ENCODE measurements at places on chromosomes 2 and 18. TPM values are rescaled to one million over a fixed set of nuclear protein-coding genes. Genes with fewer than 3 reads are reported as not detected.

Gene SPHKAP
- total RNA-seq: 0.17 TPM

Gene CGREF1
- 2.5 TPM for total RNA-seq

Gene RAB3GAP1
- total RNA-seq: 43.8 TPM

Gene MAP3K19
- total RNA-seq: not detected

Gene FAHD2B
- 19.5 TPM for total RNA-seq

Gene CAPN14
- 0.58 TPM for total RNA-seq

Gene CDH2
- 196 TPM for total RNA-seq

Gene EFEMP1
- 35.8 TPM for total RNA-seq

Gene GPD2
- 19.1 TPM for total RNA-seq

Gene PARD6G
- 9.4 TPM for total RNA-seq

Gene MYO1B
- 62.8 TPM for total RNA-seq

Gene IGFBP5
- 51.7 TPM for total RNA-seq

DNA sequence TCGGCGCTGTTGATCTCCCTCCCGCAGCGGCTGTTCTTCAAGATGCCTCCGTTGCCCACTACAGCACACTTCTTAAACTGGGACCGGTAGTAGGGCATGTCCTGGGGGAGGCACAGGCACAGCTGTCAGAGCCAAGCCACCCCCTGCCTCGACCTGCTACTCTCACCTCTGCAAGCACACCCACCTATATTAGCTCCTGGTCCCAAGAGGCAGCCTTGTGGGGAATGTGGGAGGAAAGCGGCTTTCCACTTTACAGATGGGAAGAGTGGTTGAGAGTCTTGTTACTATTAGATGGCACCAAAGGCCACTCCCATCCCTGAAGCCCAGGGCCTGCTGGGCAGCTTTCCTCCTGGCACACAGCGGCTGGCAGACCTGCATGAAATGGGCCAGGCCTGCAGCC, 29.2 kb upstream of the LOXHD1 start:
- DNase-seq: no peak

GRCh38 chr18:55375930-55376329, 212.1 kb downstream of the TCF4 start:
- no peak for DNase-seq

DNA sequence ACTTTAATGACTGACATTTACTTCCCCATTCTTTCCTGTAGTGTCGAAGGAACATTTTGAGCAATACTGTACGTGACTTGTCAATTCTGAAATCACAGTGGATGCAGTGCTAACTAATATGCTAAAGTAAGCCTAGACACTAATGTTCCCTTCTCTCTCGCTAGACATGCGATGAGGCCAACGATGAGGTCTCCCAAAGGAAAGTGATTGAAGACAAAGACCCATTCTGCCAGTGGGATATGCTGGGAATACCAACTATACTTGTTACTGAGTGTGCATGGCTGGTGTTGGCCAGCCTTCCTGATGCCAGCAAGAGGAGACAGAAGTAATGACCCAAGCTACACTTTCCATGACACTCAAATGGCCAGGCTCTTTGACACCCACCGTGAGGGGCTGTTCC, 2.5 kb upstream of the SERPINE2 start:
- no peak for DNase-seq

- DNase-seq: no peak
Observed at GRCh38 chr2:229899604-229900003, 22.2 kb downstream of the TRIP12 start.

- DNase-seq: peak; percentile 67
Observed at GRCh38 chr18:58682429-58683069, 11.3 kb downstream of the MALT1 start.

GRCh38 chr2:197135806-197136205, 174.8 kb downstream of the ANKRD44 start:
- DNase-seq: no peak

GRCh38 chr2:223613017-223613950, 11.1 kb upstream of the SCG2 start:
- peak; percentile 88 for DNase-seq

GRCh38 chr2:176704282-176704858, 435.1 kb downstream of the MTX2 start:
- DNase-seq: no peak

DNA sequence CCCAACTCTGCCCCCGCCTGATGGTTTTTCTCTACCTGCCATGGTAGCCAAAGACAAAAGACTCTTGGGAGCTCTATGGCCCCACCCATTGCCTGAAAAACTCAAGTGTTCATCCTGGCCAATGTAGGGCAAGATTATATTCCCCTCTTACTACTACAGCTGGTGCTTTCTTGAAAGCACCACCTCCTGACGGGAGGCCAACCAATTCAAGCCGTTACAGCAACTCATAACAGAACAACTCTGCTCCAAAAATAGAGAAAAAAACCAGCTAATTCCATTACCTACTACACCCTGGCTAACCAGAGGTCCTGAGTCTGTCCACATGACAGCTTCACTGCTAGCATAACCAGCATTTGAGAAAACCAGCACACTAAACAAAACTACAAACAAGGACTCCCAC, 127.5 kb upstream of the GAREM1 start:
- no peak for DNase-seq

DNA sequence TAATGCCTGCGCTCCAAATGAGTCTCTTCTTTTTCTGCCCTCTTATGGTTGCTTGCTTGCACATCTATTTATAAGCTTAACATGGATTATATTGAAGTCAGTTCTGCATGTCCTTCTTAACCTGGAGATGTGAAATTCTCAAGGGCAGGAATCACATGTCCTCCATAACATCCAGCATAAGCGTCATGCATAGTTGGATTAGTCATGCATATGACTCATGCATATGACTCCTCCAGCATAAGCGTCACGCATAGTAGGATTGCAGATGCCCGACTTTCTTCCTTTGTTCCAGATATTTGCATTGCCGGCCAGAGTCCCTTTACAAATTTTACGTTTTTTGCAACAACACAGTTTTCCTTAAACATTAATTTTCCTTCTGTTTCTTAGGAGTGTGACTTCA, 308.6 kb downstream of the TGIF1 start:
- no peak for DNase-seq

- no peak for DNase-seq
Observed at GRCh38 chr18:8765783-8766463, 60.6 kb downstream of the MTCL1 start.

DNA sequence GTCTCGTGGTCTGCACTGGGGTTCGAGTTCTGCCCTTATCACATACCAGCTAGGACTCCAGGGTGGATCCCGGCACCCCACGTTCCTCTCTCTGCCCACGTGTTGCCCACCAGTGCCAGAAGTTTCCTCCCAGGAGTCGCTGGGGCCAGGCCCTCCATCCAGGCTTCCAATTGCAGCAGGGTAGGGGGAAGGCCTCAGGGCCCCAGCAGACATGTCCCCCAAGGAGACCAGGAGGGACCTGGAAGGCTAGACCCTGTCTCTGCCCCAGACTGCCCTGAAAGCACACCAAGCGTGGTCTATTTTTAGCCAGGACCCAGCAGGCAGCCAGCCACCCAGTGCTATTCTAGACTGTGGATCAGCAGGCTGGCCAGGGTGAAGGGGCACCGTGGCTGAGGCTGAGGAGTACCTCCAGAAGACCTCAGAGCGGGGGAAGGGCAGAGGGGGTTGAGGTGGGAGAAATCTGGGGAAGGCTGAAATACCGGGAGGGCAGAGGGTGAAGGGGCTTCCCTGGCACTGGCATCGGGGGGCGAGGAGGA, 18.8 kb upstream of the TNS1 start:
- DNase-seq: no peak

DNA sequence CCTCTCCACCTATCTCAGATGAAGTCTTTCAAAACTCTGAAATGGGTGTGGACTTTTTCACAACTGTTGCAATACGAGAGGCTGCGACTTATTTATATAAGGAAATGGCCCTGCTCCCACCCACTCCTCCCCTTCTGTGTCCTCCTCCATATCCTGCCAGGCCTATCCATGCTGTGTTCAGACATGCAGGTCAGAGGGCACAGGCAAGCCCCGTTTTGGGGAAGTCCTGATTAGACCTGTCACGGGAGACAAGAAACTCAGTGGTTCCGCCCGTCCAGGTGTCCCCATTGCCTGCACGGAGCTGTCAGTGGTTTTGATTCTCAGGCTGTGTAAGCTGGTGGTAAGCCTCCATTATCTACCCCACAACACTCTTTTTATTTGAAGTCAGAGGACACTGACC, 99.6 kb upstream of the MGAT5 start:
- no peak for DNase-seq

DNA sequence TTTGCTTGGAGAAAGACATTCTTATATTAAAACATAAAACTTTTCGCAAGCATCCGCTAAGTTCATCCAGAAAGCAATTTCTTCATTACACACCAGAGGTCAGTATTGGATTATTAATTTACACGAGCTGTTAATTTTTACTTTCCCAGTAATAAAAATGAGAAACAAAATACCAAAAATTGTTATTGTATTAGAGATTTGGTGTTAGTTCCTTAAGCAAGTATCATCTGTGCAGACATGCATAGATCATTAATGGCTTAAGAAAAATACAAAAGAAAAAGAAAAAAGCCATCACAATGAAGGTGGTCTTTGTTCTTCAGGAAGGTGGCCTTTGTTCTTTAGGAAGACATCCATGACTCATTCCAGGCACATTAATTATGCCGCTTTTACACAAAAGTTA, 53.6 kb upstream of the HNMT start:
- no peak for DNase-seq

DNA sequence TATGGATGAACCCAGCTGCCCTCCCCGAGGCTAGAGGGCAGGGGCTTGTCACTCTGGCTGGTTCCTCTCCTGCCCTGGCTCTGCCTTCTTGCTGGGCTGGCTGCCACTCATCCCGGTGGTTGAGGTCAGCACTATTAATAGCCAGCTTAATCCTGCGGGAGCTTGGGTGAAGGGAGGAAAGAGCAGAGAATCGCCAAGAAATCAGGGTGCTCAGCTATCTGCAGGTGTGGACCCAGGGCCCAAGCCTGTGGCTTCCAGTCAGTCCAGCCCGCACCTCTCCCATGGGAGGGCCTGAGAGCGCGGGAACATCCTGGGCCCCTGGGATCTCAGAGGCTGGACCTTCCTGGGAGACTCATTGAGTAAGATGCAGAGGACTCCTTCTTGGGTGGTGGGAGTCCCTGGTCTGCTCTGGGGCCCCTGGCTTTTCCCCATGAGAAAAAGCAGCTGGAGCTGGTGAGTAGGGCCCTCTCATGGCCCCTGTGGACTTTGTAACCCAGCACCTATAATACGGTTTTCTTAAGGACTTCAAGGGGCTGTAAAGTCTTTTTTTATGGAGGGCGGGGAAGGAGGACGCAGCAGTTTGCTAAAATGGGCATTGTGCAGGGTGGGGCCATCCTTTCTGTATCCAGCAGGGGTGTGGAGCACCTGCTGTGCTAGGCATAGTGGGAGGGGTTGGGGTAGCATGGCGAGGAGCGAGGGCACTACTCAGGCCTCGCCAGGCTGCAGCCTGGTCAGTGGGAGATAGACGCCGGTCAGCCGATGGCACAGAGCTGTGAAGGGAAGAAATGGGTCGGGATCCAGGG, 27.4 kb upstream of the CNNM3 start:
- DNase-seq: no peak

DNA sequence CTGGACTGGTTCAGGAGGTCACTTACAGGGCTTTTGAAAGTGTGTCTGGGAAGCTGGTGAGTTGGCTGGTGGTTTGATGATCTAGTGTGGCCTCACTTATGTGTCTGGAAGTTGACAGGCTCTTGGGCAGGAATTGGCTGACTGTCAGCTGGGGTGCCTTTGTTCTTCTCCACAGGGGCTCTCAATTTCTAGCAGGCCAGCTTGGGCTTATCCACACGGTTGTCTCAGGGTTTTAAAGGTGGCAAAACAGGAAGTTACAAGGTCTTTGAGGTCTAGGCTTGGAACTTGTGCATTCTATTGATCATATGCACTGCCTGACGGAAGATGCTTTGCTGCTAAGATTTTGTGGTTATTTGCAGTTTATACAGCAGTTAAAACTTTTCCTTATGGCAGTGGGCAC, 52.0 kb upstream of the CELF4 start:
- DNase-seq: no peak

DNA sequence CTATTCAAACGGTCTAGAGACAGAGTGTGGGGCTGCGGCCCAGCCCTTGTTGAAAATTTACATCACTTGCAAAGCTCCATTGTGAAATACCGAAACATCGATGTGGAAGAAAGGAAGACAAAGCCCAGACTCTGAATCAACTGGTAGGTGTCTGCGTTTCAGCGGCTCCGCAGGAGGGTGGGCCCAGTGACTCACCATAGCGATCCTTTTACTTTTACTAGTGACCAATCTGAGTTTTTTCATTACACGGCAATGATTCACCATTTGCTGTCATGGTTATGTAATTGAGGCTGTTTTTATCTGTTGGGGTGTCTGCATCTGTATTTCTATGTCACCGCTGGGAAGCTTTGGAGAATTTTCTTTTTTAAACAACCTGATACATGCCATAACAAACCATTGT, 66.6 kb upstream of the ODC1 start:
- DNase-seq: peak; percentile 82

DNA sequence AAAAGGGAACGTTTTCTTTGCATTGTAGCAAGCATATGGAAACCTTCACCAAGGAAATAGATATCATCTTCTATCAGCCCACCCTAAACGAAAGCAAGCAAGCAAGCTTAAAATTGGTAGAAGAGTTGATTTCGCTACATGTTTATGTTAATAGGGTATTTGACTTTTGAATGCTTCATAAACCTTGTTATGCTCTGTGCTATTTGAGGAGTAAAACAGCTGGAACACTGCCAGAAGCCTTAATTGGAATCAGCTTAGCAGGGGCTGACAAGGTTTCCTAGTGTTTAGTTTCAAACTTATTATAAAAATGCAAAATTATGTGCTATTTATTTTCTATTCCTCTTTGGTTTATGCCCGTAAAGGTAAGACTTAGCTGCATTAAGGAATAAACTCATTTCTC, 70.6 kb upstream of the LINC00305 start:
- no peak for DNase-seq

DNA sequence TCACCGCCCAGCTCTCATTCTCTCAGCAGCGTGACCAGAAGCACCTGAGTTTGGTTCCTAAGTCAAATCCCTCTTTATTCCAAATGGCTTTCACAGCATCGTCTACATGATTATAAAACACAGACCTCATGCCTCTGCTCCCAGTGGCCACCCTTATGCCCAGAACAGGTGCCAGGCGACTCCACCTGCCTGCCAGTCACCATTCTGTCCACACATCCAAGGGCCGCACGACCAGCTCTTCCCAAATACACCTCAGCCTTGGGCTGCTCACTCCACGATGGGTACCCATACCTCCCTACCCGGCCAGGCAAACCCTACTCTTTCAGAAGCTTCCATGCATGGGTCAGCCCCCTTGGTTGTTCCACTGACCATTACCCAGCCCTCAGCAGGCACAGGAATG, 851.6 kb upstream of the SALL3 start:
- no peak for DNase-seq

Data from kidney epithelial cell (primary cell).